T-helper 9 cell (primary cell): ENCODE measurements at places on chromosomes 16 and 17.

GRCh38 chr16:73804456-73804855 lies 492.2 kb upstream of the PSMD7 start:
- no peak for DNase-seq

GRCh38 chr16:26733710-26734109 lies 333.0 kb upstream of the C16orf82 start:
- DNase-seq: no peak

GRCh38 chr16:8168016-8168415 lies 422.3 kb downstream of the TMEM114 start:
- no peak for DNase-seq

GRCh38 chr16:13223666-13224065 lies 322.3 kb downstream of the SHISA9 start:
- DNase-seq: no peak

DNA sequence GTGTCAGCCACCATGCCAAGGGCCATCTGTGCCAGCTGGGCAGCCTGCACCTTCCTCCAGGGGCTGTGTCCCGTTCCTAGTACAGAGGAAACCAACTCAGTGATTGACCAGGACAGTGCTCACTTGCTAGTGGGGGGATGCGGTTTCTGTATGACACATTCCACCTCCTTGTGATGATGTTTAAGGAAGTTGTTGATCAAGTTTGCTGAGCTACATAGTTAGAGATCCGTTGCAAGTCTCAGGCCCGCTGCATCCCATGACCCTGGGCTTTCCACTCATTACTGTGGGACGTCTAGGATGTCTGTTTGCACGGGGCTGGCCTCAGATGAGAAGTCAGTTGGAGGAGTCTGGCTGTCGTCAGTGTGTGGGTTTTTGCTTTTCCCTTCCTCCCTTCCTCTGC lies 33.6 kb downstream of the RNF213 start:
- DNase-seq: no peak

DNA sequence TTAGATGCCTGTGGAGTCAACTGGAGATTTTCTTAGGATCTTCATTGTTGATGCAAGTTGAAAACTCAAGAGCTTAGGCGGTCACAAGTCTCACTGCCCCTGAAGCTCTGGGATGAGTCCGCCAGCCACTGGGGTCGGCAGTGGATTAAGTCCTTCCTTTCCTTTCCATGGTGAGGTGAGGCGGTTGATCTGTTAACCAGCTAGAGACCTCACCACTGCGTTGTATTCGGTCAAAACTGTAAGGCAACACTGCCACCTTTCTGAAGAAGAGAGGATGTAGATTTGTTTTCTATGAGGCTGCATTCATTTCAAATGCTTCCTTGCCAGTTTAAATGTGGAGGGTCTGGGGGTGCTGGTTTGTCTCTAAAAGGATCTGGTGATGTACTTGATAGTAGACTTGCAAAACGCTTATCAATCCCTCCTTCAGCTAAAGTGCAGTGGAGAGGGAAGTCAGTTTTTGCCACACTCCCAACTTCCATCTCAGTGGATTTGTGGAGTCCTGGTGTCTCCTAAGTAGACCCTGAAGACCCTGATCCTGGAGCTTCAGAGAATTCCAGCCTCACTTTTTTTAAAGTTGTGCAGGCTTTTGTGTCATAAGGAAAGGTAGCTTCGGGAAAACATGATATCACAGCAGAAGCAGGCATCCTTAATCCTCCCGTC lies 1.7 kb downstream of the MYOCD start:
- DNase-seq: no peak
